HEK293T (cell line): ENCODE measurements at places on chromosomes 6 and 20.

DNA sequence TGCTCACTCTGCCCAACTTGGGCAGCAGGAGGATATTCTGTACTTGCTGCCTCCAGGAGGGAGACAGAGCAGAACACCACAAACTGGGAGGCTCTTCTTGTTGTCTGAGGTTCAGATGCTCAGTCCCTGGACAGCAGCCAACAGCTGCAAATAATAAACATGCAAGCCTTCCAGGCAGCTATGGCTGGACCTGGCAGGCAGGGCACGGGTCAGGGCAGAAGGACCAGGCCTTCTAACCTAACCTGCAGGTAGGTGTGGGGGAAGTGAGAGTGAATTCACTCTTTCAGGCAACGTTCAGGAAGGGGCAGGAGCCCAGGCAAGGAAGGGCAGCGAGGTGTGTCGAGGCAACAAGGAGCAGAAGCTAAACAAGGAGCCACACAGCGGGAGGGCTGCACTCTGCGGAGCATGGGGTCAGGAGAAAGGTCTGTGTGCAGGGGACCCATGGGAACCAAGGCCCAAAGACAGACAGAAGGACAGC lies 31.5 kb downstream of the NINL start:
- no peak for DNase-seq

DNA sequence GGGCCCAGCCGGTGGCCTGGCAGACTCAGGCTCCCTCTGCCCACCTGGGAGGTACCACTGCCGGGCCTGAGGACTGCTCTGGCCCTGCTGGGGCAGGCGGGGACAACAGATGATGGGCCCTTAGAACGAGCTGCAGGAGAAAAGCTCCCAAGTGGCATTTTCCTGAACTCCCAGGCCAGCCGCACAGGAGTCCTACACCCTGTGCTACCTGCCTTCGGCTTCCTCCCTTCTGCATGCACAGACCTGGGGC lies 41.3 kb downstream of the DSTN start:
- DNase-seq: no peak

DNA sequence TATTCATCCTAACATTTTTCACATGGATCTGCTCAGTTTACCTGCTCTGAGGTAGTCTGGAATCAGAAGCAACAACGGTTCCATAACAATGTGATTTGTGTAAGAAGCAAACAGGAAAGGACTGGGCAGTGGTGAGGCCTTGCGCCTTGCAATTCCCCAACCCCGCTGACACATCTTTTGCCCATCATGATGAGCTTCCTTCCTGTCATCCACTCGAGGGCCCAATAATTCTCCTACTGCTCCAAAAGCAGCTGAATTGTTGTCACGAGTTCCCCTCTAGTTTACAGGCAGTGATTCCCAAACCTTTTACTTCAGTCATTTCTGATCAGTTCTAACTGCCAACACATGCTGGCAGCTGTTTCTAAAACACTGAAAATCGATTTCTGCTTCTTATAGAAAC lies 22.9 kb downstream of the STX7 start:
- DNase-seq: no peak

DNA sequence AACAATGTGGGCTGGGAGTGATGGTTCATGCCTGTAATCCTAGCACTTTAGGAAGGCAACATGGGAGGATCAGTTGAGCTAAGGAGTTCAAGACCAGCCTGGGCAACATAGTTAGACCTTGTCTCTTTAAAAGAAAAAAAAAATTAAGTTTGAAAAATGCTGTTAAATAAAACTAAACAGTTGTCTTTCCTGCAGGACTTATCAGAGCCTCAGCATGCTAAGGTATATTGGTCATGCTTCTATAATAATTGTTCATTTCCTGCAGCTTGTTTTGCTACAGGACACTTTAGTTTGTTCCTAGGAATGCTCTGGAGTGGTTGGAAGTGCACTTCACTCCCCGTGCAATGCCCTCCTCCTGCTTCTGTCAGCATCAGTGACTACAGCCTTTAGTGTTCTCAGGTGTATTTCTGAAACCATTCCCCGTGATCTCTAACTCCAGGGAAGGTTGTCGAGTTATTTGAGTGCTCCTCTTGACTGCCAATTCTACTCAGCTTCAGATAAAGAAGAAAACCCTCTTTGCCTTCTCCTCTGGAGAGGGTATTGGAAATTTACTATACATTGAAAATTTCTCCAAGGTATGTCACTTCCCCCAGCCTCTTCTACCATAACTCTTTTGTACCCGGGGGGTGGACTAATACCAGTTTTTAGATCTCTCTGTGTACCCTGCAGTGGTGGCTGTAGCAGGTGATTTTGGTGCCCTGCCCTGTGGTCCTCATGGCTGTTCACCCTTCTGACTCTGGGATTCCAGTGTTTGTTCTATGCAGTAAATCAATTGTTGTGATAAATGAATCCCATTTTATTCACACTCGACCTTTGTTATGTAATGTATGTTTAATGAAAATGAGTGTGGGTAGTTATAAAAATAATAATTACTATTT lies 33.8 kb downstream of the NHLRC1 start:
- DNase-seq: no peak

GRCh38 chr6:38806271-38806670 lies 91.2 kb downstream of the DNAH8 start:
- DNase-seq: no peak

DNA sequence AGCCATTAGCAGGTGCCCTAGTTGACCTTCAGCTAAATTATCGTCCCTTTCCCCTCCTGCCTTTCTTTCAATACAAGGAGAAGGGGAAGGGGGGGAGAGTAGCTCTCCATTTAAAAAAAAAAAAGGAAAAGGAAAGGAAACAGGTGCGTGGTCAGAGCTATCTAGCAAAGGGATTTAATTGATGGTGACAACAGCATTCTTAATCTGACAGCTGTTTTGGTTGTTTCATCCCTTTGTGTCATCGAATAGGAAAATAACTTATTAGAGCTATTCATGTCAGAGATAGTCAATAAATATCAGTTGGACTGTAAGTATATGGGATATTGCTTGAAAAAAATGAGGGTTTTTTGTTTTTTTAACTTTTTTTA lies 195.2 kb upstream of the SASH1 start:
- no peak for DNase-seq

DNA sequence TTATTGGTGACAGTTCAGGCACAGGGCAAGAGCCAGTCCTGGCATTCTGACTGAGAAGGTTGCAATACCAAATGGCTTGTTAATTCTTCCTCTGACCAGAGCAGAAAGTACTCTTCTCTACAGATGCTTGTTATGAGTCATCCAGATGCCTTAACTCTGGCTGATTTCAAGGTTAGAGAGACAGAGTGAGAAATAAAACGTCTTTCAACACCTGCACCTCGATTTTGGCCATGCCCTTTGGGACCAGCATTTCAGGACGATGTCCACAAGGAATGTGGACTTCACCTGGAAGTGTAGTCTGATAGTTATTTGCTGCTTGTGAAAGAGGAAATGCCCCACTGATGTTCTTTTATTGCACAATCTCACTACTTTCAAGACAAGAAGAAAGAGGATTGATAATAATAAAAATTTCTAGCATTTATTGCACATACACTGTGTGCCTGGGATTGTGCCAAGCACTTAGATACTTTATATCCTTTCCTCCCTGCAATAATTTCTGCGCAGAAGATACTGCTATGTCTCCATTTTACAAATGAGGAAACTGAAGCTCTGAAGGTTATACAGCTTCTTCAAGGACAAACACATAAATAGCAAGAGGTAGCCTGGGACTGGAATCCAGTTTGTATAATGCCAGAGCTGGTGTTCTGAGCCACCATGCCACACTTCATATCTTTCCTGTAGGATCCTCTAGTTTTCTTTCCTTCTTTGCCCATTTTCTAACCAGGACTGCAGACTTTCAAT lies 33.5 kb upstream of the MCM3 start:
- DNase-seq: no peak

DNA sequence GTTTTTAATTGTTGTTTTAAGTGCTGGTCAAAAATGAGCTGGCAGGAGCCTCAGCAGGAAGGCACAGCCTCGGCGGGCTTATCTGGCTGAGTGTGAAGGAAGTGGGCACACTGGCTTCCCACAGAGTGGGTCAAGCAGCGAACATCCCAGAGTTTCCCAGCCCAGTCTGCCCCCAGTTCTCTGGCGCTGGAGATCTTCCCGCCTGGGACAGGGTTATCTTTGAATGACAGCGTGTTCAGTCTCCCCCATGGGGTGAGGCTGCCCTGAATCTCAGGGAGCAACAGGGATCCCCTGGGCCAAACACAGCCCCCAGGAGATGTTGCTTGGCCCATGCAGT lies 122.2 kb upstream of the PTPN1 start:
- DNase-seq: no peak

DNA sequence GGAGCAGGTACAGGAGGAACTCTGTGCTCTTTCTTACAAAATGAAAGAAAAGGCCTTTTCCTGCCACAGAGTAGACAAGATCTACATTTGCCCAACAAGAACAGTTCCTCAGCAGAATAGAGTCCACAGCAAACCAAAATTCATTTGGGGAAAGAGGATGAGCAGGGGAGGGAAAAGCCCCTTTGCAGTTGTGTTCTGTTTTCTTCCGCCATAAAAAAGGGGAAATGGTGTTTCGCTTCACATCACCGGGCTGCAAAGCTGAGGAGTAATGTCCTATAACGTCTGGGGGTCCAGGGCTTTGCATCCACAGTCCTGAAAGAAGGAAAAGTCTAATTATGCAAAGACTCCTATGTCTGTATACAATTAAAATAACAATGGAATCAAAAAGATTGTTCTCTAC lies at the start of gene GPR31:
Gene GPR31 (minus strand): TSS at position 118 of the 400 bp plus-strand sequence. CDS start 149 bp downstream, outside the sequence.
- DNase-seq: no peak

- no peak for DNase-seq
These were observed 150.7 kb downstream of the DLL1 start for GRCh38 chr6:170140129-170140528.

- DNase-seq: no peak
These were observed 172.3 kb downstream of the ERMARD start for GRCh38 chr6:169923468-169924464.

DNA sequence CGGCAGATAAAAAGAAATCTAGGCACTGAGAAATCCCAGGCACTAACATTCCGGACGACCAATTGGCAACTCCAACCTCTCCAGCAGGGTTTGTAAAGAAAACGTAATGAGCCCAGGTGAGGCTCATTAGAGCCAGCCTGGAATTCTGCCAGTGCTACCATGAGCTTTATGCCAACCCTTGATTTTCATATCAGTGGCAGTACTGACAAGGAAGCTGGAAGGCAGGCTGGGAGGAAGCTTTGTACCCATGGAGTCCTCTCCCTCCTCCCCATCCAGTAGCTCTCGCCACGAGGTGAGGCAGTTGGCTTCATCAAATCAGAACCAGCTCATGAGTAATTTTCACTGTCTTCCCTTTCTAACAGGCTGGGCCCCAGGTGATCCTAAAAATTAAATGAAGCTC lies 250.2 kb downstream of the ZNF217 start:
- DNase-seq: no peak
